ENCODE measurements at places on chromosomes 16 and 17. TPM values are rescaled to one million over a fixed set of nuclear protein-coding genes. Genes with fewer than 3 reads are reported as not detected.

The KRT40 gene
- total RNA-seq = not detected

The KRTAP16-1 gene
- 0.27 TPM for total RNA-seq

The SMTNL2 gene
- total RNA-seq = not detected

The DCUN1D3 gene
- 4.6 TPM for total RNA-seq

The CD300LB gene
- 0.81 TPM for total RNA-seq

The SSTR5 gene
- not detected for total RNA-seq

The SDR42E2 gene
- 0.27 TPM for total RNA-seq

The TBX2 gene
- total RNA-seq = under 0.01 TPM

The PIP4K2B gene
- total RNA-seq = 55.5 TPM

The PIRT gene
- not detected for total RNA-seq

The APPBP2 gene
- 14.0 TPM for total RNA-seq

The KRTAP2-3 gene
- not detected for total RNA-seq

The ABCC11 gene
- total RNA-seq = under 0.01 TPM

The MEOX1 gene
- total RNA-seq = not detected

The HOXB5 gene
- total RNA-seq = 0.54 TPM

DNA sequence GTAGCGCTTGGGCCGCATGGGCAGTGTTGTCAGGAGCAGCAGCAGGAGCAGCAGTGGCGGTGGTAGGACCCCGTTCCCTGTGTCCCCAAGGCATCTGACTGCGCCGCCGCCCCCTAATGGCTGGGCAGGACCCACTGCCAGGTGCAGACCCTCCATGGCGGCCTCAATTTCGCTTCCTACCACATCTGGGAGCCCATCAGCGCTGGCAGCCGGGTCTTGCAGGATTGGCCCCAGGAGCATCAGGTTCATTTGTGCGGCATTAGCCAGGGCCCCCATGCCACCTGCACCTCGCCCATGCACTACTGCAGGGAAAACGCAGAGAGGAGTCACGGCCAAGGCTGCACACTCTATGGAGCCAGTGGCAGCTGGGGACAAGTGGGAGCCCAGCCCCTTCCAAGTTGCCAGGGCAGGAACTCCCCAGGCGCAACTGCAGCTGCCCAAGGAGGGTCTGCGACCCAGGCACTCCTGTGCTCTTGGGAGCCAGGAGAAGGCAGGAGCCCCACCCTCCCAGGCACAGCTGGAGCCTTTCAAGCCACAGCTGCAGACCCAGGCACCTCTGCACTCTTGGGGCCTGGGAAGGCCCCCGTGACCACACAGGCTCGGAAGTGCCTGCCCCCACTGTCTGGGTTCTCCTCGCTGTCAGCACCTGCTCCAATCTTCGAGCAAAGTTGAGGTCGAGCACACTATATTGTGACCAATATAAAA, 594.2 kb downstream of the KCNJ18 start:
- no peak for DNase-seq

GRCh38 chr16:67558859-67559258, 3.5 kb upstream of the CTCF start:
- DNase-seq = no peak

DNA sequence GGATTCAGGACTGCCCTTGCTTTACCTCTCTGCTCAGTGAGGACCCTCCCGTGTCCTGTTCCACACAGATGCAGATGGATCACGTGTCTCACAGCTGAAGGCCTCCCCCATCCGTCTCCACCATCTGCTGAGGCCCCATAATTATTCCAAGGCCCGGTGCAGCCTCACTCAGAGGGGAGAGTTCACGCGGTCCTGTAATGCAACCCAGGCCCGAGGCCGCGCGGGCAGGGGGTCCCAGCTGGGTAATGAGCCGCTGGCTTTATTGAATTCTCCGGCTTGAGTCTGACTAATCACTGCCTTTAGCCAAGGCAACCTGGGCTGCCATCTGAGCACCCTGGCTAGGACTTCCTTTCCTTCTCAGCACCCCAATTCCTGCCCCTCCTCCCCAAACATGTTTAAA, 4.4 kb upstream of the WFIKKN2 start:
- no peak for DNase-seq

DNA sequence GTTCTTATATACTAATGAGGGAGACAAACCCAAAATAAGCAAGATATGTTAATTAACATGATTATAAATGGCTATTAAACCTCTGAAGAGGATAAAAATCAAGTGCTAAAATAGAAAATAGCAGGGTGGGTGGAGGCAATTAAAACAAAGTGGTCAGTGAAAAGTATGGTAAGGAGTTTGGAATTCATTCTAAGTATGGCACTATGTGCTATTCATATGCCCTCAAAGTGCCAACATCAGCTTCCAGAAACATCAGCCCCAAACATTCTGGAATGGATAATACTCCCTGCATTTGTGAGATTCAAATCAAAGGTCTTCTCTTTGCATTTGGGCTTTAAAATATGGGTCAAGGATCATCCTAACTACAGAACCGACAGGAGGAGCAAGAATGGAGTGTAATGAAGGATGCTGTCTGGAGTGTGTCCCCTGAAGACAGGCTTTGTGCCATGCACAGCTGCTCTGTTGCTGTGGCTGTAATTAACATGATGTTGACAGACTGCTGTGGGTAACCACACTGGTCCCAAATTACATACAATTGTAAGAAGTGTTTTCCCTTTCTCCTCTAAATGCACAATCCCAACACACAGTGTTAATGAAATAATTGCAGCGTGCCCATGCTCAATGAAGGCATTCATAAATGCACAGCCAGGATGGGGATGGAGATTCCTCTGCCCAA, 93.1 kb downstream of the VAT1L start:
- DNase-seq = no peak

GRCh38 chr17:45776896-45777295, 7.2 kb upstream of the CRHR1 start:
- DNase-seq = no peak

GRCh38 chr17:1758807-1759206, 3.1 kb upstream of the SERPINF1 start:
- DNase-seq = peak; percentile 23

GRCh38 chr17:60155815-60156214, 6.0 kb downstream of the CA4 start:
- no peak for DNase-seq

GRCh38 chr16:11201498-11202259, 54.3 kb downstream of the SOCS1 start:
- peak; percentile 40 for DNase-seq

GRCh38 chr17:33494151-33494550, 201.1 kb upstream of the ASIC2 start:
- DNase-seq = no peak

DNA sequence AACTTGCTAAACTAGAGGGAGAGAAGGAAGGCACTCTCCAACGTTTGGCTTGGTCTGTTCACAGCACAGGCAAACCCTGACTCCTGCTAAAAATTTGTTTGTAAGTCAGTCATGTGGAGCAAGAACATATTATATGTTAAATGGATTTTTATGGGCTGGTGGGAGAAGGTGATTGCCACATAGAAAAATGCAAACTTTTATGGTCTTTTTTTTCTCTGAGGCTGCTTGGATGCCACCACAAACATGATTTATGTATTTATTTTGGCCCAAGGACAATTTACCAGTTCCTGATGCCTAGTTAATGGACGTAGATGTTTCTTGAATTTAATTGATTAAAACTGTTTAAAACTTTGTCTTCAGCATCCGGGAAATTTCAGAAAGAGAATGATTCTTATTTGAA, 274.2 kb upstream of the MYOCD start:
- DNase-seq = no peak

- no peak for DNase-seq
Observed at GRCh38 chr17:81609541-81610311, 27.2 kb downstream of the NPLOC4 start.

DNA sequence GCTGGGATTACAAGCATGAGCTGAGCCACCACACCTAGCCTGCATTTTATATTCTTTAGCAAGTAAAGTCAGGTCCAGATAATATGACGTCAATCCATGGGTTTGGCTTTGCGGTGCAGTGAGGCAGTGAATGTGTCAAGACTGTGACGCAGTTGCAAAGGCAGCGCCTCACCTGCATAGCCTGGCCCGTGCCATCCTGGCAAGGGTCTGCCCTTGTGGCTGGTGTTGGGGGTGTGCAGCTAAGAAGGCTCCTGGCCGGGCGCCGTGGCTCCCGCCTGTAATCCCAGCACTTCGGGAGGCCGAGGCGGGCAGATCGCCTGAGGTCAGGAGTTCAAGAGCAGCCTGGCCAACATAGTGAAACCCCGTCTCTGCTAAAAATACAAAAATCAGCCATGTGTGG, 7.0 kb downstream of the PDF start:
- DNase-seq = no peak

DNA sequence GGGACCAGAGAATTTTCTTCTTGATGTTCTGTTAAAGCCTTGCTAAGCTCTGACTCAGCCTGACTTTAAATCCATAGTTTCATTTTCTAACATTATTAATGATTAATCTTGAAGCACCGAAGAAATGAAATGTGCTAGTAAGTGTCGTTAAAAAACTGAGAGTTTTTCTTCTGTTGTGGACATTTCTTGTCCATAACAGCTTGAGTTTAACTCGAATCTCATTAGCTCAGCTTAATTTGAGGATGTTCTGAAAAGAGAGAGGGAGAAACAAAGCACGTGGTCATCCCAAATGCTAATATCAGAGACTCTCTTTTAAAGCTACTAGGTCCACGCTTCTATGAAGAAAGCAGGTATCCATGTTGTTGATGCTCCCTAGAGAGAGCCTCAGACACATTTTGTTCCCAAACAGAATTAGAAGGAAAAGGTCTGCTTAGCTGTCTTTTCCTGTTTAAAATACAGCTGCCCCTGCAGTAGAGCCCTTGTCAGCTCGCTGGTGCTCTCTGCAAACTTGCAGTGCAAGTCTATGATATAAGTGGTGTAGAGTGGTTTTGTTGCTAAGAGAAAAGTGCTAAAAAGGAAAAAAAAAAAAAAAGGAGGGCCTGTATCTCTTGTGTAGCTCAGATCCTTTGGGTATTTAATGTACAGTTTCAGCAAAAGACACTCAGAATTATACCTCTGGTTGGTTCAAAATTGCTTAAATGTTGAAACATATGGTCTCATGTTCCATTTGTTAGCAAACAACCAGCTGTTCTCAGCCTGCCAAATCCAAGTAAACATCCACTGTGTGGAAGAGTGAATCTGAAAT, 191.1 kb upstream of the TBX2 start:
- DNase-seq = no peak

GRCh38 chr17:11135819-11136218, 105.2 kb upstream of the SHISA6 start:
- no peak for DNase-seq

DNA sequence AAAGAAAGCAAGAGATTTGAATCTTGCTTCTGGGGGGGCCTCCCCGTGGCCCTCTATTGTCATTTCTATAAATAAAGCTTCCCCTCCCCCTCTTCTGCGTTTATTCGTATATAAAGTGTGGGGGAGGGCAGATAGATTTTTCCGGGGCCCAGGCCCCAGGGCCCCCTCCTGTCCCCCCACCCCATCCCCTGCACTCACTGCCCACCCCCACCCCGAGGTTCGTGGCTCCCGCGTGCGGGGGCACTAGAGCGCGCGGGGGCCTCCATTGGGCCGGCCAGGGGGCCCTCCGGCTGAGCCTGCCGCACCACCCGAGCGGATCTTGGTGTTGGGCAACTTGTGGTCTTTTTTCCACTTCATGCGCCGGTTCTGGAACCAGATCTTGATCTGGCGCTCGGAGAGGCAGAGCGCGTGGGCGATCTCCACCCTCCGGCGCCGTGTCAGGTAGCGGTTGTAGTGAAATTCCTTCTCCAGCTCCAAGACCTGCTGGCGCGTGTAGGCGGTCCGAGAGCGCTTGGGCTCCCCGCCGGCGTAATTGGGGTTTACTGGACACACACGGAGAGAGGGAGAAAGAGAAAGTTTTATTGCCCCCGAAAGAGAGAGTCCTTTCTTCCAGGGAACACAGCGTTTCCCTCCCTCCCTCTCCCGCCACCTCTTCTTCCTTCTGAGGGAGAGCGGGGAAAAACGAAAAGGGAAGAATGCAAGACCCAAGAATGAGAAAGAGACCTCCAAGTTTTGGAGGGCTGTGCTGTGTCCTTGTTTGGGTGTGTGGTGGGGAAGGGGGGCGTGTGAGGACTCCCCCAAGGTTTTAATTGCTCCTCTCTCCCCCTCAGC, 1.5 kb downstream of the HOXB4 start:
- no peak for DNase-seq

GRCh38 chr17:1627182-1627981, 1.3 kb downstream of the SLC43A2 start:
- DNase-seq = no peak

DNA sequence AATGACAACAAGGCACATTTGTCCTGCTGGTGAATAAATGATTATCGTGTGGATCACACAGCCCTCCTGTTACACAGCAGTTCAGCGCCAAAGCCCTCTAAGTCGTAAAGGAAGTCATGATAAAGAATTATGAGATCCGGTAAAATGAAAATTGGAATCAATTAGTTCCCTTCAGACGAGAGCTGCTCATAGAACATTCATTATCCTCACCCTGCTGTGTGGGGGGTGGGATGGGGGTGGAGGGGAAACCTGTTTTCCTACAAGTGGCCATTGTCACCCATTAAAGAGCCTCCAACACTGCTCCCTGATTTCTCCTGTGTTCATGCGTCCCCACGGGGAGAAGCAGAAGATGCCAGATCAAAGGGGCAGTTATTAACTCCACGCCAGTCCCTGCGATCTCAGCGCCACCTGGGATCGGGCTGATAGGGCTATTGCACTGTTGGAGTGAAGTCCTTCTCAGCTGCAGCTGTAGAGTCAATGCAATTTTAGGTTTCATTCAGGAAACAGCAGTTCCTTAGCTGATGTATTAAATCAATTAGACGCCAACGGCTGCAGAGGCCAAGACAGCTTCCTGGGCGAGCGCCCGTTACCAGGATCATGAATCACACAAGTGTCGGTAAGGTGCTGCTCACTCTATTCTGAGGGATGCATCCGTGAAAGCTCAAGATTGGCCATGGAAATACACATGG, 19.2 kb upstream of the CACNG4 start:
- DNase-seq = peak; percentile 77

- no peak for DNase-seq
Observed at GRCh38 chr17:82098939-82099763, 1.1 kb upstream of the FASN start.

DNA sequence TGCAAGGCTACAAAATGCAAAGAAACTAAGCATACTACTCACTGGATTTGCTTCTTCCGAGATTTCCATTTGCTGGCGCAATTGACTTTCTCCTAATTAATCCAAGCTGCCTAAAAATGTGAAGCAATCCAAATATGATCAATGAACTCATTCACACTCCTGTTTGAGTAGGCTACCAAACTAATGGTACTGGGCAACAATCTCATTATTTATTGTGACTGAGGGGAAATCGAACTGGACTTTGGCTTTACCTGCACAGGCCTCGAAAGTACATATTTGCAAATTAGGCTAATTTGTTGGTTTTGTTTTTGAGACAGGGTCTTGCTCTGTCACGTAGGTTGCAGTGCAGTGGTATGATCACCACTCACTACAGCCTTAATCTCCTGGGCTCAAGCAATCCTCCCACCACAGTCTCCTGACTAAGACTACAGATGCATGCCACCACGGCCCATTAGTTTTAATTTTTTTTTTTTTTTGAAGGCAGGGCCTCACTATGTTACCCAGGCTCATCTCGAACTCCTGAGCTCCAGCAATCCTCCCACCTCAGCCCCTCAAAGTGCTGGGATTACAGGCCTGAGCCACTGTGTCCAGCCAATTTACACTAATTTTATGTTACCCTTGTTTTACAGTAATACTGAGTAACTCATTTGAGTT, 2.6 kb downstream of the ERI2 start:
- DNase-seq = no peak

- peak; percentile 33 for DNase-seq
Observed at GRCh38 chr17:50468304-50469207, at the start of gene CHAD. Gene CHAD, minus strand, starts transcription at chr17:50468880. Its CDS starts 67 bp downstream, at chr17:50468813.
